SJSA1 (cell line): ENCODE measurements at places on chromosomes 2 and 18. TPM values are rescaled to one million over a fixed set of nuclear protein-coding genes. Genes with fewer than 3 reads are reported as not detected.

GRCh38 chr2:205835923-205836322 lies 153.6 kb downstream of the NRP2 start:
- no peaks in the 10 kb centered on the region for H3K36me3 ChIP-seq
- H3K4me3 ChIP-seq: no peak overlapping the region
- no peak overlapping the region for H3K27ac ChIP-seq
- no peaks in the 10 kb centered on the region for H3K27me3 ChIP-seq

Gene IGFBP5
- 0.03 TPM in 1 of 2 replicates, not detected in the other for total RNA-seq

Gene SERPINB12
- not detected in 2 replicates for total RNA-seq

Gene RHOB
- 399 and 453 TPM in 2 replicates for total RNA-seq

Gene KCNK3
- not detected in 2 replicates for total RNA-seq

Gene MATN3
- 2.9 and 4.3 TPM in 2 replicates for total RNA-seq
